ENCODE measurements at places on chromosomes 1 and 21.
A peak's percentile ranks its signal among the peaks of the same experiment; 100 is the strongest.

- DNase-seq = no peak
Measured at GRCh38 chr1:230690101-230690500, 23.8 kb downstream of the AGT start.

- no peak for DNase-seq
Measured at GRCh38 chr21:29017639-29018237, 1.4 kb downstream of the RWDD2B start.

DNA sequence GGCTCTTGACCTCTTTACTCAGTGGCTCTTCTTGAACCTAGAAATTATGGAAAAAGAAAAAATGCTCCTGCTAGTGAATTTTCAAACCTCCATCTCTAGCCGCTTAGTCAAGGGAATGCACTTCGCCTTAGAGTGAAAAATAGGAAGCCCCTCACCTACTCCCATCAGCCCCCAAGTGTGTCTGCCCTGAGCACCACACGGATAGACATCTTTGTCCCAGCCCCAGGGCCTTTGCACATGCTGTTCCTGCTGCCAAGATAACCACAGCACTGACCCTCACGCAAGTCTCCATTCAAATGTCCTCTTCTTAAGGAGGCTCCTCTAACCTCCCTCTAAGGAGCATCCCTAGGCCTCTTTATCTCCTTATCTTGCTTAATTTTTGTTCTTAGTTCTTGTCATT is 59.6 kb downstream of the FBXO2 start:
- no peak for DNase-seq

- no peak for DNase-seq
Measured at GRCh38 chr1:100361511-100362089, 9.3 kb downstream of the CDC14A start.

DNA sequence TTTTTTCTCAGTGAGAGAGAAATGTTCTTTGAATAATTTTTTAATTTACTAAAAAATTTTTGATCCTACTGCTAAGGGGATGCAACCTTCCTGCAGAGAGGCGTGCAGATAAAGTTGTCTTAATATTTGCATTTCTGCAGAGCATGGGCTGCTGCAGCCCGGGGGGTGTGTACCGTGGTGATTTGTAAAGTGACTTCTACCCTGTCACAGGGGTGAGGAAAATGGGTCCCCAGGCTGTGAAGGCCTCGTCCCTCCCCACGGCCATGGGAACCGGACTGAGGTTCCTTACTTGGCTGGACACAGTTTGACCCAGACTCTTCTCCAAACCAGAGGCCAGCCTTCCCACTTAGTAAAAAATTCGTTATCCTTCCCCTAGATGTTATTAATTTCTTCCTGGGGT is 9.5 kb upstream of the C1orf174 start:
- DNase-seq = no peak

DNA sequence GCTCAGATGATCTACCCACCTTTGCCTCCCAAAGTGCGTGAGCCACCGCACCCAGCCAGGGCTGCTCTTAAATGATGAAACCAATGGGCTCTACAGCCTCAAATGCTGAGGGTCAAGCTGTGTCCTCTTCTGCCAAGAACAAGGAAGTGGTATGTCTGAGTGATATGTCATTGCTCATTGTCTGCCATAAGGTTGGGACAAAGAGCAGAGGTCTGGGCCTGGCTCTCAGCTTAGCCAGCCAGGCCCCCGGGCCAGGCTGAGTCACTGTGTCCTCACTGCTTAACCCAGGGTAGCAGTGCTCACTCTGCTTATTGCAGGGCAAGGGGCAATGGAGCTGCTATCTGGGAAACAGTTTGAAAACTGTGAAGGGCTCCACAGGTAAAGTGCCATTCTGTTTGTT is 8.3 kb upstream of the ETS2 start:
- DNase-seq = no peak

GRCh38 chr21:46156678-46157077 is 1.3 kb upstream of the FTCD start:
- peak; percentile 19 for DNase-seq

- no peak for DNase-seq
Measured at GRCh38 chr21:41141031-41141457, 26.9 kb upstream of the BACE2 start.

- DNase-seq = peak; percentile 83
Measured at GRCh38 chr1:246794828-246795671, 70.8 kb downstream of the SCCPDH start.

DNA sequence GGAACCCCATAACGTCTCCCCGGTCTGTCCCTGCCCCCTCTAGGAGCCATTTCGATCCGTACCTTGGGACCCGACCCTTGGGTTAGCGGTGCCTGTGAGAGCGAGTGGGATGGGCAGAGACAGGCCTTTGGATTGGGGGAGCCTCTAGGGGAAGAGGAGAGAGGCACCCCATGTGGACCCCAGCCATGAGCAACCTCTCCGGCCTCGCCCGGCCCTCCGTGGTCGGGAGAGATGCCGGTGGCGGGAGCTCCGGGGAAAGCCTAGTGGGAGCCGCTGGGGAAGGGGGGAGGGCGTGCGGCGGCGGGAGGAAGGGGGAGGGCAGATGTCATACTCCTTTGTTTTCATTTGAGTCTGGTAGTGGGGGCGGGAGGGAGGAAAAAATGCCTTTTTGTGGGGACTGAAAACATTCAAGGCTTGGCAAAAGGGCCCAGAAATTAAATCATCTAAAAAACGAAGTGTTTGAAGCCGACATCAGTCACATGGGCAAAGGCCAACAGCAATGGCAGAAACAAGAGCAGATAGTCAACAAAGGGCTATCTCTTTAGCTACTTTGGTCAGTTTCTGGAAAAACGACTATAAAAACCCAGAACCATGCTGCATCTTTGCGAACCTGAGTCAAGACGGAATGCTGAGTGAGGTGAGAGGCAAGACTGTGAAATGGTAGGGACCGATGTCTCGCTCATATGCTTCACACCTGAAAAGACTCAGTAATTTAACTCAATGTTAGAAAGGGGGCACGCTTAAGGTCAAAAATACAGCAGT is 758 bp downstream of the PTBP2 start:
- DNase-seq = peak; percentile 58

DNA sequence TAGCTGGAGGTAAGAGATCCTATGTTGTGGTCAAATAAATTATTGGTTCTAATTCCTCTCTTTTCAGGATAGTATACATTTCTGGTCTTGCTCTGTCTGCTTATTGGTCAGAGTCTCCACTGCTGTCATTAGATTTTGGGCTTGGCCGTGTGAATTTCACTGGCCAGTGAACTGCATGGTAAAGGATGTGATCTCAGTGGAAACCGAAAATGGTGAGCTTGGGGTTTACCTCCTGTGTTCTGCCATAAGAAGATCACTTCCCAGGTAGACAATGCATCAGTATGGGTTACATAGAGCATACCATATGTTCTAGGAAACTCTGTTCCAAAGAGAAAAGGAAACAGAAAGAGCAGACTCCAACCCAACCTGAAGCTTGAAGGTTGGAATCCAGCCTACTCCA is 1123.3 kb upstream of the B3GALT2 start:
- DNase-seq = no peak

Data from H9 (cell line).